ACHN (cell line): ENCODE measurements at places on chromosomes 3 and 15.
A peak's percentile ranks its signal among the peaks of the same experiment; 100 is the strongest.

GRCh38 chr3:65560901-65561300 is 477.8 kb downstream of the MAGI1 start:
- DNase-seq, result no peak

- no peak for DNase-seq
These were observed 291.2 kb upstream of the C2CD4B start for GRCh38 chr15:62456011-62456920.

- no peak for DNase-seq
These were observed 49.0 kb downstream of the PBRM1 start for GRCh38 chr3:52636673-52637072.

DNA sequence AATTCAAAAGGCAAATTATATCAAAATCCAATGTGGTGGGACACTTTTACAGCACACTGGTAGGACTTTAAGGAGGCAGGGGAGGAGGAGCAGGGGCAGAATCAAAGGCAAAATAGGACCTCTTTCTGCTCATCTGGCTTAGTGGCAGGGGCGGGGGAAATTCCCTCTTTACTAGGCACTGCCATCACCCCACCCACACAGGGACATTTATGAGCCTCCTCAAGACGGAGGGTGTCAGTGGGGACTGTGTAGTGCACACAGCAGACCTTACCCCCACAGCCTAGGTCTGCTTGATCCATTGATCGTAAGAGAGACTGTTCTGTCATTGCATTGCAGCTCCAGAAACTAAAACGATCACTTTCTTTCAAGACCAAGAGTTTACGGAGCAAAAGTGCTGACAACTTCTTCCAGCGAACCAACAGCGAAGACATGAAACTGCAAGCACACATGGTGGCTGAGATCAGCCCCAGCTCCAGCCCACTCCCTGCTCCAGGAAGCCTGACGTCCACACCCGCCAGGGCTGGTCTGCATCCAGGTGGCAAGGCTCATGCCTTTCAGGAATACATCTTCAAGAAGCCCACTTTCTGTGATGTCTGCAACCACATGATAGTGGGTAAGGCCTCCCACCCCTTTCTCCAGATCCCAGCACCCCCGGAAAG is 62.9 kb downstream of the STAC start:
- no peak for DNase-seq

GRCh38 chr3:128077202-128077624 is 25.0 kb downstream of the SEC61A1 start:
- no peak for DNase-seq

DNA sequence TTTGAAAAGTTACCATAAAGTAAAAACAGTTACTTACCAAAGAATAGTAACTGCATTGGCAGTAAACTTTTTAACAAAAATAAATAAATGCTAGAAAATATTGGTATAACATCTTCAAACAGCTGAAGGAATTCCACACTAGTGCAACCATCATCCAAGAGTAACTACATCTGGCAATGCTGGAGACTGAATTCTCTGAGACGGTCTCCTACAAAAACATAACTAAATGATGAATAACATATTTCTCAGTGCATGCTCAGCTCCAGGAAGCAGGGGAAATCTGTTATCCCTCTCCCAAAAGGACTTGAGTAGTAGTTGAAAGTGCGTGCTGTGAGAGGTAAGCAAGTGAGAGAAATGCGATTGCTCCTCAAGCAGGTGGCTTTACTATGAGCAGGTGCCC is 526.8 kb upstream of the CCDC54 start:
- no peak for DNase-seq

GRCh38 chr3:105827959-105828358 is 40.9 kb downstream of the CBLB start:
- peak; percentile 78 for DNase-seq

DNA sequence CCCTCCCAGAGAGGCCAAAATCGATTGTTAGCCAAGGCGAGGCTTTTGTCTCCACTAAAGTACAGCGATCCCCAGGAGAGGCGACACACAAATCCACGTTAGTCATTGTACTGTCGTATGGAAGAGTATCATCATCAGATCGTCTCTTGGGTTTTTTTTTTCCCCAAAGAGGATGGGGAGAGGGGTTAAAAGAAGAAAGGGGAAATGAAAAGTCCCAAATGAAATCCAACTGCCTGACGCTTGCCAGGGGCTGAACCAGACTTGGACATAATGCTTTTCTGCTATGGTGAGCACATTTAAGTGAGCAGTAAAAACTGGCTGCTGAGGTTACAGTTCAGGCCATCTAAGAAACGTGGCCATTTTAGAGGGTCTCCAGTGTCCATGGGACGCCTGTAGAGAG is 37.9 kb upstream of the CTSH start:
- DNase-seq, result no peak

- no peak for DNase-seq
These were observed 97.8 kb upstream of the IGSF10 start for GRCh38 chr3:151558661-151559060.

DNA sequence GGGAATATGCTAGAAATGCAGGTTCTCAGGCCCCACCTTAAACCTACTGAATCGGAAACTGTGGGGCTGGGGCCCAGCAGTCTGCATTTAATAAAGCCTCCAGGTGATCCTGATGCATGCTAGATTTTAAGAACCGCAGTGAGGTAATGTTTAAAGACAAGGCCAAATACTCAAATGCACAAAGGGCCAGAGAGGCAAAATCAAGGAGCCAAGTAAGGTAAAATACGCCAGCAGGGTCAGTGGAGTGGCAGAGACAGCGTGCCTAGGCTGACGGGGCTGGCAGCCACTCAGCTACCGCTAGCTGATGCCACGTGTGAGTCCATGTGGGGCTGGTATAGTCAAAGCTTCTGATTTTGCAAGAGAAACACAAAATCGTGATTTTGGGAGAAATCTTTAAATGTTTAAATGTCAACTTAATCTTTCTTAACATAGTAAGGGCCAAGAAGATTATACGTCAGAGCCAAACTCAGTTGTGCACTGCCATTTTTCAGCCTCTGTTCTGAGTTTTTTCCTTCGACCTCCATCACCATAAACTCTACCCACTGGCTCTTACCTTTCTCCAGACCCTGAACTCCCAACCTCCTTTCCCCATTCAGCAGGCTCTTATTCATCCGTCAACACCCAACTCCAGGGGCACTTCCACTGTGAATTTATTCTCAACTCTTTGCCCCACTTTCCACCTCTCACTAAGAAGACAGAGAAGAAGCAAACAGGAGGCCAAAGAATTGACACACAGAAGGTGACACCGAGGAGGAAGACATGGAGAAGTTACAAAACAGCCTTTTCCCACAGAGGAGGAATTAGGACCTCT is 136.6 kb upstream of the RAD18 start:
- DNase-seq, result no peak

GRCh38 chr3:197505796-197506548 is 49.8 kb downstream of the BDH1 start:
- DNase-seq, result no peak

- no peak for DNase-seq
These were observed 4.6 kb downstream of the ERICH6 start for GRCh38 chr3:150699068-150699639.

- DNase-seq, result no peak
These were observed 118.3 kb upstream of the NEO1 start for GRCh38 chr15:72933976-72934375.

- DNase-seq, result peak; percentile 59
These were observed 30.4 kb downstream of the NXPE3 start for GRCh38 chr3:101809178-101810021.

GRCh38 chr3:168989396-168989795 is 674.1 kb downstream of the MECOM start:
- DNase-seq, result no peak

- no peak for DNase-seq
These were observed 38.2 kb downstream of the TIMP4 start for GRCh38 chr3:12120374-12121140.

- no peak for DNase-seq
These were observed 22.7 kb downstream of the ACAA1 start for GRCh38 chr3:38114052-38114874.

GRCh38 chr15:96969732-96970710 is 639.5 kb downstream of the NR2F2 start:
- DNase-seq, result no peak

DNA sequence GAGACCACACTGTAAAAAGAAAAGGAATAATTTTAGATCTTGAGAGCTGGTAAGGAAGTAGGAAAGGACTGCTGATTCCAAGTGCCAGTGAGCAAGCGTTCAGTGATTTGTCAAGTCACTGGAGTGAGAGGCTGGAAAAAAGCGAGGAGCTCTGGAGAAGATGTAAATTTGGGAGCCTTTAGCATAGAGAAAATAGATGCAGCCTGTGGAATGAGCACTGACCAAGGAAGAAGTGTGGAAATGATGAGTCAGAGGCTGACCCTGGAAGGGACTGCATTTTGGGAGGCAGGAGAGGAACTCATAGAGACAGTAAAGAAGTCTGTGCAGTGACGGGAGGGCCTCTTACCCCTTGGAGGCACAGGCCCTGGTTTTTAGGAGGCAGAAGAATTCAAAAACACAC is 17.1 kb upstream of the ABTB1 start:
- DNase-seq, result no peak

- DNase-seq, result no peak
These were observed 35.0 kb downstream of the EEFSEC start for GRCh38 chr3:128188326-128188725.

- no peak for DNase-seq
These were observed 104.3 kb downstream of the GADL1 start for GRCh38 chr3:30790150-30790549.

DNA sequence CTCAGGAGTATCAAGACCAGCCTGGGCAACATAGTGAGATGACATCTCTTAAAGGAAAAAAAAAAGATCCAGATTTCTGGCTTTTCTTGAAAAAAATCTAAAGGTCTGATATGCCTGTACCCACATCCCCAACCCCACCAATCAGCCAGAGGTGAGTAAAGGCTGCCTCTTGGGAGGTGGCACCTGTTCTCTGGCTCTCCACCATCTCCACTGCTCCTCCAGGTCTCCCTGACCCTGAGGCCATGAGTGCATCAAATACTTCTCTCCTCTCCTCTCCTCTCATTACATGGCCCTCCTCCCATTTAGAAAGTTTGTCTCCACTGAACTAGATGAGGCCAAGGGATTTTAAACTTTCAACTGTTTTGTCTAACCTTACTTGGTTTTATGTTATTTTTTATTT is 5.2 kb downstream of the SIAH2 start:
- no peak for DNase-seq

DNA sequence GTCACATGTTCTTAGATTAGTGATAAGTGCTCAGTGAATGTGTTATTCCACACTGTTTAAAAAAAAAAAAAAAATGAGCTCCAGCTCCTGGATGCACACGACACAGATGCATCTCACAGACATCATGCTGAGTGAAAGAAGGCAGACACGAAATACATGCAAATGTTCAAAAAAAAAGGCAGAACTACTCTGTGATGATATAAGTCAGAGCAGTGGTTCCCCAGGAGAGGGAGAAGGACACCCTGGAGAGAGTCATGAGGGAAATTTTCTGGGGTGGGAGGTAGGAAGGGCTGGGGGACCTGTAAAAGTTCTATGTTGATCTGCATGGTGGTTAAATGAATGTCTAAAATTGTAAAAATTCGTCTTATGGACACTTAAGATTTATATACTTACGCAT is 4.3 kb downstream of the CSRNP1 start:
- DNase-seq, result no peak

GRCh38 chr3:72145506-72146380 is 360.8 kb upstream of the PROK2 start:
- DNase-seq, result no peak

DNA sequence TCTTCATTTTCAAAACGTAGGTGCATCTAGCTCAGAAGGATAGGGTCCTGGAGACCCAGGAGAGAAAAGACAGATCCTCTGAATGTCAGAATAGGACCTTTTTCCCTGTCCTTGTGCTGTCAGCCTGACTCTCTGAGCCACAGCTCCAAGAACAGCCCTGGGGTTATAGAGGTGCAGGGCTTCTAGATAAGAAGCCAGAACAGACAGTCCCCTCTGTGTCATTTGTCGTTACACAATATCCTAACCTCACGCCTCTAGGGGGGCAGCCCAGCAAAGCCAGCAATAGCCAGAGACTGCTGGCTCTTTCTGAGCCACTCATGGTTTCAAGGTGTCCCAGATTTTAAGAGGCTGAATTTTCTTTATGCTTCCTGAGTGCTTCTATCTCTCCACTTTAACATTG is 153.2 kb upstream of the THBS1 start:
- DNase-seq, result no peak

DNA sequence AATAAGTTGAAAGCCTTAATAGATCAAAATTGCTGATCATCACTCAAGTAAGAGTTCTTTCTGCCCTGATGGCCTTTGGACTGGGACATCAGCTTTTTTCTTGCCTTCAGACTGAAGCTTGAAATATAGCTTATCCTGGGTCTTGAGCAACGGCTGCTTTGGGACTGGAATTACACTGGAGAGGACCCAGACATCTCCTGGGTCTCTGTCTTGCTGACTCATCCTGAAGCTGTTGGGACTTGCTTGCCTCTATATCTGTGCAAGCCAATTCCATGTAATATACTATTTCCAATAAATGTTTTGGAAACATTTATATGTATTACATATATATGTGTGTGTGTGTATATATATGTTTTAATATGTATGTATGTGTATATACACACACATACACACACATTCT is 260.2 kb downstream of the PDZRN3 start:
- no peak for DNase-seq

DNA sequence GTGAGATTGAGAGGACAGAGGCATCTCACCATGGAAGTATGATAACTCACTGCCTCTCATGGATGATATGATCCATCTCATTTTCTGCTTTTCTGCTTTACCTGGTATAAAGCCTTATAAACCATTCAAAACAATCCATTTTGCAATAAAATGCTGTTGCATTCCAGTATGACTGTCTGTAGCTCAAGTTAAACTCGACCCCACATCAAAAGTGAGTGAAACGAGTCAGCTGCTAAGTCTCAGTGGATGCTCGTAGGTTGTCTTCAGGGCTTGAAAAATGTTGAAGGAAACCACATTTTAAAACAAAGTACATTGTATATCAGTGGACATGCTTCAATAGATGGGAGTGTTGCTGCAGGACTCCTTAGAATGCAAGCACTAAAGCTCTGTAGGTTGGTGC is 839.0 kb downstream of the TUSC7 start:
- DNase-seq, result peak; percentile 45

- DNase-seq, result peak; percentile 25
These were observed 5.7 kb upstream of the MAPK6 start for GRCh38 chr15:52013151-52013791.

GRCh38 chr3:124142389-124142970 is 150.6 kb upstream of the ROPN1 start:
- DNase-seq, result no peak

DNA sequence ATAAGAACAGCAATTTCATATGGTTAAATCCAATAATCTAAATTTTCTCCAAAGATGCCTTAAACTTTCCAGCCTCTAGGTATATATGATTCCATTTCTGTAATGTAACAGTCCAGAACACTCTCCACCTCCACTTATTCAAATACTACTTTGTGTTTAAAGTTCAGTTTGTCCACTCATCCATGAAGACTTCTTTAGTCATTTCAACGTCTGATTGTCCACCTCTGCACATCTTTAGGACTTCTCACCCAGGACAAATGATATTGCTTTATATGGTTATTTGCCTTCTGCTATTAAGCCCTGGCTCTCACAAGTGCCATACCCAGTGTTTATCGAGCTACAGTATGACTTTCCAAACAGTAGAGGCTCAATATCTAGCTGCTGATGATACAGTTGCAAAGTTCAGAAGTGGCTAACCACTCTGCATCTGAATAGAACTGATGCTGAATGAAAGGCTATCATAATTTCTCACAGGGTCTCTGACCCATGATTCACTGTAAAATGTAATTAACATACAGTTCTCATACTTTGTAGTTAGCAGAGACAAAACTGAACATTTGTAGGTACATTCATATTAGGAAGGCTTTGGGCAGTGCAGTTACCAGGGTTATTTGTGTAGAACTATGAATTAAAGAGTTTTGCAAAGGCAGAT is 93.7 kb upstream of the MBNL1 start:
- no peak for DNase-seq
